Tracheal epithelial cell (primary cell): ENCODE measurements at places on chromosomes 1 and 21. TPM values are rescaled to one million over a fixed set of nuclear protein-coding genes. Genes with fewer than 3 reads are reported as not detected.

Gene IFNLR1
- total RNA-seq: 7.5 and 13.0 TPM in 2 replicates

Gene KRTAP19-3
- total RNA-seq: not detected in 2 replicates

Gene CD1D
- 0.96 and 3.8 TPM in 2 replicates for total RNA-seq

Gene POFUT2
- total RNA-seq: 11.3 and 12.6 TPM in 2 replicates

Gene PLEKHM2
- 63.7 and 75.2 TPM in 2 replicates for total RNA-seq

Gene LY9
- total RNA-seq: 0.96 TPM in 1 of 2 replicates, not detected in the other

Gene CA6
- not detected in 2 replicates for total RNA-seq

Gene IGFN1
- total RNA-seq: 0.48 TPM in 1 of 2 replicates, not detected in the other

Gene C1orf115
- 1.5 and 3.1 TPM in 2 replicates for total RNA-seq

Gene ELF3
- 77.4 and 79.1 TPM in 2 replicates for total RNA-seq

Gene LAMB3
- 1,263 and 1,900 TPM in 2 replicates for total RNA-seq

Gene CORT
- not detected in 2 replicates for total RNA-seq

Gene CASP9
- 3.4 and 4.0 TPM in 2 replicates for total RNA-seq

Gene CACHD1
- total RNA-seq: 1.9 and 2.2 TPM in 2 replicates

Gene SPAG17
- total RNA-seq: 0.43 and 1.7 TPM in 2 replicates

Gene LRRC8D
- 18.3 and 31.5 TPM in 2 replicates for total RNA-seq

Gene RHD
- total RNA-seq: not detected in 2 replicates

Gene PEAR1
- total RNA-seq: 1.4 and 1.5 TPM in 2 replicates

Gene LCE6A
- total RNA-seq: not detected in 2 replicates

Gene RXFP4
- total RNA-seq: 0.24 TPM in 1 of 2 replicates, not detected in the other

Gene BSND
- not detected in 2 replicates for total RNA-seq

Gene TRAF3IP3
- not detected in 2 replicates for total RNA-seq

Gene FCGR3A
- not detected in 2 replicates for total RNA-seq

Gene CLCA1
- 0.21 TPM in 1 of 2 replicates, not detected in the other for total RNA-seq

Gene FAM78B
- total RNA-seq: under 0.01 and 0.21 TPM in 2 replicates

Gene SPATA46
- total RNA-seq: not detected in 2 replicates

Gene PRELP
- not detected in 2 replicates for total RNA-seq

Gene NBPF10
- 1.3 and 1.9 TPM in 2 replicates for total RNA-seq

Gene LORICRIN
- not detected in 2 replicates for total RNA-seq

Gene NTRK1
- total RNA-seq: not detected in 2 replicates

Gene IGSF21
- total RNA-seq: not detected in 2 replicates

Gene MAN1C1
- total RNA-seq: under 0.01 and 0.64 TPM in 2 replicates

Gene GNG12
- 105 and 120 TPM in 2 replicates for total RNA-seq

Gene NUP210L
- 0.21 and 0.24 TPM in 2 replicates for total RNA-seq

Gene SHISAL2A
- total RNA-seq: not detected in 2 replicates

Gene OR2L8
- not detected in 2 replicates for total RNA-seq

Gene TTC39A
- total RNA-seq: 8.1 and 15.2 TPM in 2 replicates

Gene PCP4L1
- 0.24 TPM in 1 of 2 replicates, not detected in the other for total RNA-seq

Gene RHOU
- total RNA-seq: 0.43 and 0.48 TPM in 2 replicates

Gene SLAMF7
- 1.9 and 3.4 TPM in 2 replicates for total RNA-seq

Gene TDRD10
- total RNA-seq: not detected in 2 replicates

Gene CNR2
- not detected in 2 replicates for total RNA-seq

Gene TRIM58
- 0.24 TPM in 1 of 2 replicates, not detected in the other for total RNA-seq

Gene CD247
- not detected in 2 replicates for total RNA-seq

Gene UBXN10
- 0.24 TPM in 1 of 2 replicates, not detected in the other for total RNA-seq

Gene SNRPE
- total RNA-seq: 44.3 and 57.4 TPM in 2 replicates

Gene CD48
- total RNA-seq: not detected in 2 replicates

Gene CLCA4
- 0.96 and 6.8 TPM in 2 replicates for total RNA-seq

Gene YIPF1
- total RNA-seq: 16.4 and 27.7 TPM in 2 replicates

Gene NEXN
- total RNA-seq: 0.21 and 0.48 TPM in 2 replicates

Gene GREM2
- total RNA-seq: not detected in 2 replicates

Gene RIPK4
- total RNA-seq: 36.9 and 50.3 TPM in 2 replicates

Gene HES3
- total RNA-seq: not detected in 2 replicates

Gene LIN28A
- not detected in 2 replicates for total RNA-seq

Gene RBM11
- under 0.01 and 1.3 TPM in 2 replicates for total RNA-seq
